ENCODE measurements at places on chromosomes 3 and 15.

DNA sequence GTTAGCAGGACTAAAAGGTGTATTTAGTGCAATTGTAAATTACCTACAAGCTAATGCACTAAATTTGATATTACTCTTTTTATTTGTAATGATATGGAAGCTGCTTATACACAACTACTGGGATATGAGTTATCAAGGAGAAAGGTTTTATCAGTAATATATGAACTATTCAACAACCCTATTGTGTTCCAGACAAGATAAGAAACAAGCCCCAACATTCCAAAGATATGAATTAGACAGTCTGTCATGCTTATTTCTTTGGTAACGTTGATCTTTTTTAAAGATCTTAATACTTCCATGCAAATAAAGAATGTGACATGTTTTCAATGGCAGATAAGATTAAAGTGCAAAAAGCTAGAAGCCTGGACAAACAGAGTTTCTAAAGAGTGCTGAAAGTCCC, 314.0 kb upstream of the THBS1 start:
- no peak for DNase-seq

DNA sequence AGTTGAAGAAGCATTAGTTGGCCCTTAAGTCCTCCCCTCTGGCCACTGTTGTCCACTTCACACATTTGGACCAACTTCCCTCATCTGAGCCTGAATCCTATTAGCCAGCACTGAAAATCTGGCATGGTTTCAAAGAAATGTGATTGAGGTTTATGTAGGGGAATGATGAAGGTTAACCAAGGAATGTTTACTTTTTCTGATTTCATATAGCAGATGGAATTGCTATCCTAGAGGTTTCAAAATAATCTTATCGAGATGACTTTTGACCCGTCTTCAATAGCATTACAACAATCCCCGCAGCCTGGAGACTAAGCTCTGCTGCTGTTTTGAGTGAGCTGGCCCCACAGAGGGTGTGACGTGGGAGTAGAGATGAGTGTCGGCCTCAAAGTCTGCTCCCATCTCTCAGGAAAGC, 200.8 kb upstream of the IL12A start:
- DNase-seq = no peak

GRCh38 chr3:181250714-181251113, 261.2 kb upstream of the DNAJC19 start:
- no peak for DNase-seq

DNA sequence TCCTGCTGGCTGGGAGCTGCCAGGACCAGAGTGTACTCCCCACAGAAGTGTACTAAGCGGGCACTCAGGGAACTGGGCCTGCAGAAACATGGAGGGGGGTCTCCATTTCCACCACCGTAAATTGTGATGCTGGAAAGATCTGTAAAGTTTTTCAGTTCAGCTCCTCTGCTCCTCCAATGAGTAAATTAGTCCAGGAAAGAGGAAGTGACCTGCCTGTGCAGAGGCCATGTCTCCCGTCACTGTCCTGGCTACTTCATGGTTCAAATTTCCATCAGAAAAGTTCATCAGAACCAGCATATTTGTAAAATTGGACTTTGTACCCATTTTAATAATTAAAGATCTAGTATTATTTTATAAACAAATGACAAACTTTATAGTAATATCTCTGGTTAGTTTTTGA, 226.7 kb upstream of the THBS1 start:
- no peak for DNase-seq

DNA sequence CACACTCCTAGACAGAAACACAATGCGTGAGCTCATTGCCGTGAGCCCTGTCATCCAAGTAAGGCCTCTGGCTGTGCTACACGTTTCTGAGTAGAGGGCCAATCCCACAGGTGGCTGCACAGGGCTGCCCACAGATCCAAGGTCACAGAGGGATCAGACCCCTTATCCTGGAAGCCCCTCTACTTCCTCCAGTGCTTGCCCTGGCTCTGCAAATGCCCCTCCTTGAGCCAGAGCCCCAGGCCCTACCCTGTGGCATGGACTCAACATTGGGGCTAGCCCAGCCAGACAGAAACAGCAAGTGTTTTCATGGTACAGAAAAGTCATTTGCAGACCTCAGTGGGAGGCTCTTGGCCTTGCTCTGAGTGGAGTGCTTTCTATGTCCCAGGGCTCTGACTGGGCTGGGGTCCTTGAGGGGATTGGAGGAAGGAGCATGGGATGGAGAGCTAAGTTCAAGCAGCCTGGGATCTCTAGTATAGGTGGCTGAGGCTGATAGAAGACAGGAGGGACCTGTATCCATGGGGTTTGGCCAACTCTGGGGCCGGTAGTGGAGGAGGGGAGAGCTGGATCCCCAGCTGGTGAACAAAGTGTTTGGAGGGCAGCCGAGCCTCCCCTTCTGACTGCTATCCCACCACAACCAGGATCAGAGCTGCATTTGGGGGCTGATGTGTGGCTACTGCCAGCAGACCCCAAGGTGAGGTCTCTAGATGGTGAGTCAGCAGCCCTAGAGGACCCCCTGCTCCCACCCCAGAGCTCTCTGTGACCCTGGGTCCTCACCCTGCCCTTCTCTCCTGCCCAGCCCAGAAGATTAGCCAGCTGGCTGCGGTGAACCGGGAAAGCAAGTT, 38.7 kb downstream of the GOLGA6A start:
- DNase-seq = no peak

Measured in ELF-1 (cell line).